ENCODE measurements at places on chromosomes 12 and 14.

DNA sequence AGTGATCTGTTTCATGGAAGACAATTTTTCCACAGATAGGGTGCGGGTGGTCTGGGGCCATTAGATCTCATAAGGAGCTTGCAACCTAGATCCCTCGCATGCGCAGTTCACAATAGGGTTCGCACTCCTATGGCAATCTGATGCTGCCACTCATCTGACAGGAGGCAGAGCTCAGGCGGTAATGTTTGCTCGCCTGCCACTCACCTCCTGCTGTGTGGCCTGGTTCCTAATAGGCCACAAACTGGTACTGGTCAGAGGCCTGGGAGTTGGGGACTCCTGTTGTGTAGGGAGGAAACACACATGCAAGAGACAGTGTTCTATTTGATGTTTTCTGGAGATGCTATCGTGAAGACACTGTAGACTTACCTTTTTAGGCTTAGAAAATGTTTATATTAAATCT lies 77.0 kb upstream of the FGD4 start:
- DNase-seq = no peak

GRCh38 chr12:124726596-124727263 lies 136.9 kb downstream of the SCARB1 start:
- no peak for DNase-seq

GRCh38 chr12:108833355-108833733 lies 24.0 kb downstream of the SSH1 start:
- DNase-seq = no peak

DNA sequence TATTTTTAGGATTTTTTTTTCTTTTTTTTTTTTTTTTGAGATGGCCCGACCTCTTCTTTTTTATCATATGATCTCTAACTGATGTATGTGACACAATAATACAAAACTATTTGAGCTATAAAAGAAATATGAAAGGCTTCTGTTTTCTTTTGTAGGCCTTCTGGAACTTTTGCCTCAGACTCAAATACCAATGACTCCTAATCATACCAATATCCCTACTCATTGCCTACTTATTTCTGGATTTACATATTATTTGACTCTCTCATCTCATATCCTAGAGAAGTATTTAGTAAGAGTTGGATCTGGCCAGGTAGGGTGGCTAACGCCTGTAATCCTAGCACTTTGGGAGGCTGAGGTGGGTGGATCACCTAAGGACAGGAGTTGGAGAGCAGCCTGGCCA lies 12.7 kb upstream of the WDR89 start:
- no peak for DNase-seq

DNA sequence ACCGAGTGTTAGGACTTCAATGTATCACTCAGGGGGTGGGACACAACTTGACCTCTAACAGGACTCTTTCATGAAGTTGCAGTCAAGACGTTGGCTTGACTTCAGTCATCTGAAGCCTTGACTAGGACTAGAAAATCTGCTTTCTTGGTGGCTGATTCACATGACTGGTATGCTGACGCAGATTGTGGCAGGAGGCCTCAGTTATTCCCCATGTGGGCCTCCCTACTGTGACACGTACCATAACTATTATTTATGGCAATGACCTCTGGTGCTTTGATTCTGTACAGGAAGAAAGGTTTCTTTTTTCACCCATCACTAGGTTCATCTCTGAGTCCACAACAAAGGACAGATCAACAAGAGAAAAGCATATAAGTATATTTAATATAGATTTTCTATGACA lies 270.4 kb downstream of the NEDD1 start:
- no peak for DNase-seq

DNA sequence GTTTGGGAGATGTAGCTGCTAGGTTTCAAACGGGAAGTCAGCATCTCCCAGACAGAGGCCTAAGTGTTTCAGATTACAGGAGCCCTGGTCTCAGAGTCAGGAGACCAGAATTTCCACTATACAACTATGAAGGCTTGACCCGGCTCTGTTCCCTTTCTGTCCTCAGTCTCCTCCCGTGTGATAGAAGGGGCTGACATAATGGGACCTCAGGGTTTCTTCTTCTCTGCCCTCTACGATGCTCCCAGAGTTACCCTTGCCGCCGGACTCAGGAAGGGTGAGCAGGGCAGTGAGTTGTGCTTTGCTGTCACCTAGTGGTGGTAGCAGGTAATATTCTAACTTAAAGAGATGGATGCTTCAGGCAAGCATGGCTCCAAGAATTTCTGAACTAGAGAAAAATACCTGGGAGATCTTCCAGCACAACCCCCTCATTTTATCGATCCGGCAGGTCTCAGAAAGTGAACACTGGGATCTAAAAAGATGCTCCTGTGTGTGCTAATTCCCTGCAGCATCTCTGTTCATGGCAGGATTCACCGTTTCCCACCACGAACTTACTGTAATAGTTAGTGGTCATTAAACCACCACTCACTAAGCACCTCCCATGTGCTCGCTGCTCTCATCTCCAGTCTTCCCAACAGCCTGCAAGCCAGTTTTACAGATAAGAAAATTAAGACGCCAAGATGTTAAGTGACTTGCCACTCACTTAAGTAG lies 84.4 kb downstream of the VWF start:
- peak; percentile 70 for DNase-seq

- DNase-seq = no peak
These were observed 15.2 kb downstream of the RILPL2 start for GRCh38 chr12:123421314-123421713.

DNA sequence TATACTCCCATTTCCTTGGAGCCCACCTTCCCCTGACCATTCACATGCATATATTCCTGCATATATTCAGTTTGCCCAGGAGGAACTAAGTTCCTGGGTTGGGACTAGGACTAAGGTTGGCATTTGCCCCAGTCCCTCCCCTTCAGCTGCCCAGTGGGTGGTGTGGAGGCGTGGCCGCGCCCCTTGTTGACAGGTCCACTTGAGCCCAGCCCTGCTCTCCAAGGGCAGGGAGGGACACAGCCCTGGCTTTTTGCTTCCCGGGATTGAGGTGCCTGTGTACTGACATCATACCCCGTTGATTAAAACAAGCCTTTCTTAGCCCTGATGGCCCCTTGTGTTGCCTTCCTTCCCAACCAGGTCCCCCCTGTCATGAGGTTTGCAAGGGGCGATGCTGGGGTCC lies 7.3 kb downstream of the ERBB3 start:
- no peak for DNase-seq

- DNase-seq = no peak
These were observed 26.2 kb downstream of the RTRAF start for GRCh38 chr14:52015411-52016030.

DNA sequence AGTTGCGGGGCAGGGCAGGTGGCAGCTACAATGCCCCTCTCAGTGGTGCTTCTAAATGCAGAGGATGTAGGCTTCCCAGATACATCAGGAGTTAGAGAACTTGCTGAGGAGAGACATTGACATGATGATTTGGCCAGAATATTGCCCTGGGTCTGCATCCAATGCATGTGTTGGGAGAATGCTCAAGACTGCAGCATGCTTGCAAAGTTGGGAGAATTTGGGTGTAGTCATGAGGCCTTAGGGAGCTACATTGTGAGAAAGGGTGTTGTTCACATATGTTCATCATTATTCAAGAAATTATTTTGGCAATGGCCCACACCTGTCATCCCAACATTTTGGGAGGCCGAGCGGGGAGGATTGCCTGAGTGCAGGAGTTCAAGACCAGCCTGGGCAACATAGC lies 149.9 kb downstream of the SAMD4A start:
- DNase-seq = no peak

DNA sequence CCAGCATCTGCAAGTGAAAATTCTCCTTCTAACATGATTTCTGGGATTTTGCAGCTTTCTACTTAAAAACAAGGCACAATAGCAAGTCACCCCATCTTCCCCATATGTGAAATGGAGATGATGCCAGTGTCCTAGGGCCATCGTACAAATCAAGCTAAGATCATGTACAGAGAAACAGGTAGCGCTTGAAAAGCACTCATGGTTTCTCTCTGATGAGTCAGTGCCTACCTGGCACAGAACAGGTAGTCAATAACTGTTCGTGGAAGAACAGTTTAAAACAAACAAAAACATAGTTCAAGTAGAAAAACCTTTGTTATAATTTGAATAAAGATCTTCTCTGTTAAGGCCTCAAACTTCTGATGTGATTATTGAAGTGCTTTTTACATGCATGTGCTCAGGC lies 46.9 kb downstream of the RAD52 start:
- no peak for DNase-seq

- no peak for DNase-seq
These were observed 33.4 kb upstream of the PNMA1 start for GRCh38 chr14:73747379-73748211.

DNA sequence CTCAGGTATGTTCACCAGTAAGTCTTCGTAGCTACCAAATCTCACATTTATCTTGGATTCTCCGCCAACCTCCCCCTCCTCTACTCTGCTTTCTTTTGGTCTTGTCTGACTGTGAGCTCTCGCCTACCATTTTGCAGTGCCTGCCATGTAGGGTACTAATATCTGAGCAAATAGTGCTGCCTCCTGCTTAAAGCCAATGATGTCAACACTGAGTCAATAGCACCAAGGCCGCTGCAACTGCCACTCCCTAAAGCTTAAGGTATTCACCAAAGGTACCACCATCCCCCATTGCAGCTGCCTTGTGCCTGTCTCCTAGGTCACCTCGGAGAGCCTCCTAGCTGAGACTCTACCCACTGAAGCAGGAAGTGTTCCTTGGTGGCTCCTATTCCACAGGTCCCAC lies 114.8 kb upstream of the FUT8 start:
- no peak for DNase-seq

GRCh38 chr14:99781091-99781490 lies 12.1 kb upstream of the EML1 start:
- DNase-seq = no peak

GRCh38 chr14:84535976-84536375 lies 994.0 kb upstream of the FLRT2 start:
- DNase-seq = no peak

GRCh38 chr12:51955702-51956101 lies 4.2 kb downstream of the ACVR1B start:
- DNase-seq = no peak

- peak; percentile 48 for DNase-seq
These were observed 21.9 kb upstream of the CERS5 start for GRCh38 chr12:50188875-50189575.

GRCh38 chr12:1047898-1048660 lies 57.1 kb downstream of the ERC1 start:
- no peak for DNase-seq

DNA sequence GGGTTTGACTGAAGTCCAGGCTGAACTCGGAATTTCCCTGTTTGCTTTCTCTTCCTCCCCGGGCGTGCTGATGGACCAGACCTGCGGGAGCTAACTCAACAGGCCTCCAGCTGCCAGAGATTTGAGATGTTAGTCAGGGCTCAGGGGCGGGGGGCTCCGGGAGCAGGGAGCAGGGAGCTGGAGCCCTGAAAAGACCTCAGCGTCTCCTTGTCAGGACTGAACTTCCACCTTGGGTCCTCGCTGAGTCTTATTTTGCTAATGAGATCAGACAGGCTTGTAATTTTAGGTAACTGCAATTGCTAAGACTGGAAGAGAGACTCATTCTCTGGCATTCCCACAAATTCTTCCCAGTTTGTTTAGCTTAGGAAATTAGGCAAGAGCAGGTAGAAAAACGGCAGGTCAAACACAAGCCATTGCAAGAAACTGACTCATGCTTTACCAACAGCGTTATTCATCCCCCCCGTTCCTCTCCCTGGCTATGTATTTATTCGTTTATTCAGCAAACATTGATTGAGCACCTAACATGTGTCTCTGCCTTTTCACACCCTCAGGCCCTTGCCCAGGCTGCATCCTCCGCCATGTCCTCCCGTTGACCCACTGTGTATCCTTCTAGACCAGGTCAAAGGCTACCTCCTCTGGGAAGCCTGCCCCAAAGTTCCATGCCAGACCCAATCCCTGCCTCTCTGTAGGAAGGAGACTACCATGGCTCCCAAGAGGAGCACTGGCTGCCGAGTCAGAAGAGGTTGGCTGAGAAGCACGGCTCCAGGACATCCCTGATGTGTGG lies 80.4 kb upstream of the DIO3 start:
- DNase-seq = no peak

DNA sequence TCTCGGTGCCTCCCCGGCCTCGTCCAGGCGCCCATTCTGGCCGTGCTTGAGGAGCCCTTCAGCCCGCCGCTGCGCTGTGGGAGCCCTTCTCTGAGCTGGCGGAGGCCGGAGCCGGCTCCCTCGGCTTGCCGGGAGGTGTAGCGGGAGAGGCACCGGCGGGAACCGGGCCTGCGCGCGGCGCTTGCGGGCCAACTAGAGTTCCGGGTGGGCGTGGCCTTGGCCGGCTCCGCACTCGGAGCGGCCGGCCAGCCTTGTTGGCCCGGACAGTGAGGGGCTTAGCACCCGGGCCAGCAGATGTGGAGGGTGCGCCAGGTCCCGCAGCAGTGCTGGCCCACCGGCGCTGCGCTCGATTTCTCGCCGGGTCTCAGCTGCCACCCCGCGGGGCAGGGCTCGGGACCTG lies 168.7 kb upstream of the RPL10L start:
- DNase-seq = no peak

DNA sequence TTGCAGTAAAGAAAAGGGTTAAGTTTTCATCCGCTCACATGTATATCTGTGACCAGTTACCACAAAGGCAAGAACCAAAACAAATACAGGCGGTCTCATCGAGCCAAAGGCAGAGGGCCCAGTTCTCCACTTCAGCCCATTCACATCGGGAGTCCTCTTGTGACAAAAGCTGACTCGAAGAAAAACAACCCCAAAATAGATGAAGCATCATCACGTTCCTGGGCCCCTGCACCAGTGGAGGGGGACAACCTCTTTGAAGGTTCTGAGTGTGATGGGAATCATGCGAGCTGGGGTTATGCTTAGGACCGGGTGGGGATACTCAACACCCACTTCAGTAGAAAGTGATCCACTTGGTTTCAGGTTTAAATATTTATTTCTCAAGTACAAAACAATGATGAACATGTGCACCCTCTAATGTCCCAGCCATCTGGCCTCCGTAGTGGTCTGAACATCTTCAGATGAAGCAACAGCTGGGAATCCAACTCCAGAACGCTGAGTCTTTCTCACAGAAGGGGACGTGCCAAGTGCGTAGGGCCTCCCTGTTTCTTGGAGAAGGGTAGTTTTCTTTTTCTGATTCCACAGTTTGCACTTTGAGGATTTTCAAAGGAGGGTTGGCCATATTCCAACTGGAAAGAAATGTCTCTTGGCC lies 8.4 kb downstream of the GSC start:
- DNase-seq = no peak

DNA sequence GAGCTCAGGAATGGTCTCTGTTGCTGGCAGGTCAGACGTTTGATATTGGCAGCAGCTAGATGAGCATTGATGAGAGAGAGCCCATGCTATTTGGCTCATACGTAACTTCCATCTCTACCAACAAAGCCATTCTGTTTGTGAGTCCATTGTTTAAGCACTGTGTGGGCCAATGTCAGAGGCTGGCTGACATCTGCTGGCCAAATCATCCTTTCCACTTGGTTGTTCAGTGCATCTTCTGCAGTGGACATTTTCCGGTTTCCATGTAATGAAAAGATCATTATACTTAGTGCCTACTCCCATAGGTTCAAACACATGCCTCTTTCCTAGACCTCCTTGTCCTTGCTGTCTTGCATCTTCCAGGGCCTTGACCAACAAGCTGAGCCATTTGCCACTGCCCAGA lies 59.2 kb downstream of the IFT81 start:
- no peak for DNase-seq
